ENCODE measurements at places on chromosomes 3 and 15.

- no peak for DNase-seq
These were observed 619.0 kb downstream of the ROBO1 start for GRCh38 chr3:79148786-79149185.

- DNase-seq: no peak
These were observed 95.0 kb downstream of the ANP32A start for GRCh38 chr15:68725736-68726135.

DNA sequence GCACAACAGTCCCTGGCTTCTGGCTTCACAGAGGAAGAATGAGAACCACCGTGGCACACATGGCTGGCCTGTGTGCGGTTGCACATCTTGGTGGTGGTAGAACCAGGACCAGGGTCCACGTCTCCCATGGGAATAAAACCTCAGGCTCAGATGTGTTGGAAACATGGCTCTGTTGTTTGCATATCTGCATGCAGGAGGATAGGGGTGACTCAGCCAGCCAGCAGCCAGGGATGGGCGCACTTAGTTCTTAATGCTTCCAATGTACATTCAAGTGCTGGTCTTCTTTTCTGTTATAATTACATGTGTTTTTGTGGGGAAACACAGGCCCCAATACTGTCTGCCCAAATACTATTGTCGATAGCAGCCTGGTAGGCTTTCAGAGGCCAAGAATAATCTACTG, 35.8 kb upstream of the BCL2L10 start:
- DNase-seq: no peak

GRCh38 chr3:69442771-69443311, 57.0 kb upstream of the FRMD4B start:
- DNase-seq: no peak

DNA sequence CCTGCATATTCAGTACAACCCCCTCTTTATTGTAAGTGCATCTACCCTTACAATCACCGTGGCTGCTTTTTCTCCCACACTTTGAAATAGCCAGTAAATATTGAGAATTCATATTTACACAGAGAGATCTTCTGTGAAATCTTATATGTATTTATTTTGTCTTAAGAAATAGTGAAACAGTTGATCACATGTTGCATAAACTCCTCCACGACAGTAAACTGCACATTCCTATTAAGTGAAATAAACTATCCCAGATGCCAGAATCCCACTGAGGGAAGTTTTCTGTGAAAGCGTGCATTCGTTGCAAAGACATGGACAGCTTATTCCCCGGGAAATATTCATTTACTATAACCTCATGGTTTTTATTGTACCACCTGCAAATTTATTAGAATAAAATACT, 796.0 kb downstream of the ROBO2 start:
- no peak for DNase-seq

- no peak for DNase-seq
These were observed 46.3 kb downstream of the LIMD1 start for GRCh38 chr3:45640724-45641361.

- no peak for DNase-seq
These were observed 19.1 kb upstream of the NR2F2 start for GRCh38 chr15:96311256-96311955.

DNA sequence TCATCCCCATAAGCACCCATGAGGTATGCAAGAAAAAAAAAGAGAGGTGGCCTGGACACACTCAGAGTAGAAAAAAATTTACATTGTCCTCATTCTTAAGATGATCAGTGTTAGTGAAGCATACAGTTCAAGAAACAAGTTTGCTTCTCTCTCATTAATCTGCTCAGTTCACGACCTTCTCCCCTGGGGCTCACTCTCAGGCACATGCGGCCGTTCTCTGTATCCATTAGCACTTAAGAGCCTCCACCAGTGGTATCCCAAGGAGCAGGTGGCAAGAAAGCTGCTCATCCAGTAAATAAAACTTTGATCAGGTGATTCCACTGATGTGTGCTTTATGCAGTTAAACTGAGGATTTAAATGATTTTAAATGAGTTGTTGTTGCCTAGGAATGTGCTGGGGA, 57.4 kb downstream of the ARHGAP31 start:
- DNase-seq: no peak

GRCh38 chr3:132432639-132433038, 15.3 kb downstream of the DNAJC13 start:
- DNase-seq: no peak

DNA sequence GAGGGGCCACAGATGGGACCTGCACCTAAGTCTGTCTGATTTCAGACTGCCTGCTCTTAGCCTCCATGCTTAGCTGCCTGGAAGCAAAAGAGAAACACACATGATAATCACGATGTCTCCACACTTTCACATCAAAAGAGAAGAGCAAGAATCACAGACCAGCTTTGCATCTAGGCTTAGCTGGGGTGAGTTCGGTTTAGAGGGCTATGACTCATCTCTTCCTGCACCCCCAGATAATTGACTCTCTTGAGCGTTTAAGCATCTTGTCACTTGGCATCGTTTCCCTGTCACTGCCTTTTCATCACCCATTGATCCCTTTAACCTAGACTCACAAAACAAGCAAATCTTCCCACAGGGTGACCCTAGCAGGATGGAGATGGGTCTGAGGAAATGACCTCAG, 124.0 kb downstream of the NTRK3 start:
- no peak for DNase-seq

DNA sequence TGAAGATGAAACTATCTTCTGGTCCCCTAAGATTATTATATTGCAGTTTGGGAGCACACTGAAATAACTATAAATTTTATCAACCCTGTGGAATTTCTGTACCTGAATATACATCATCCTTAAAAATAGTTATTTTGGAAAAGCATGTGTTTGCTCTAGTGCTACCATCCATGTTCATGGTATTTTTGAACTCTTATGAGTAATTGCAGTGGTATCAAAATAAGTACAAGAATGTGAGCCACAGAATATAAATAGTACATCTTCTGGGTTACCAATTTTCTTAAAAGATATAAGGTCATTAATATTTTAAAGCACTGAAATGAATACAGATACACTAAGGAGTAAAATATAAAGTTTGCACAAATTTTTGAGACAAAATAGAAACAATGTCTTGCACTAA, 206.5 kb downstream of the CBLB start:
- DNase-seq: no peak

DNA sequence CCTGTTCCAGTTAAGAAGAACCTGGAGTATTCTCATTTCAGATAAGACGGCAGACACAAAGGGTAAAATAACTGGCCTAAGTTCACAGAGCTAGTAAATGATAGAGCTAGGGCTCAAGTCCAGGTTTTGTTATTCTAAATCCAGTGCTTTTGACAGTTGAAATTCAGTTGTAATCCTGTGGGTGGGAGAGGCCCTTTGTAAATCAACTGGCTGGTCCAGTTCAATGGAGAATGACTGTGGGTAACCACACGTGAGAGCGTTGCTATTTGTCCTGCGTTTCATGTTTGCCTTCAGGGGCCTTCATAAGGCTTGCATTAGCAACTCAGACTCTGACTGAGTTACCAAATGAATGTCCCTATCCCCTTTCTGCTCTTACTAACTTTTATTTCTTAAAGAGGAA, 24.2 kb upstream of the CD96 start:
- DNase-seq: no peak

- no peak for DNase-seq
These were observed 430.4 kb upstream of the CCDC54 start for GRCh38 chr3:106946866-106947265.

- DNase-seq: no peak
These were observed 999.0 kb downstream of the TUSC7 start for GRCh38 chr3:117708601-117709000.

GRCh38 chr15:82062479-82063454, 16.9 kb upstream of the MEX3B start:
- no peak for DNase-seq

- DNase-seq: no peak
These were observed 208.5 kb upstream of the LINGO1 start for GRCh38 chr15:77840991-77841775.

- DNase-seq: no peak
These were observed 3.1 kb upstream of the A4GNT start for GRCh38 chr3:138135146-138135832.

DNA sequence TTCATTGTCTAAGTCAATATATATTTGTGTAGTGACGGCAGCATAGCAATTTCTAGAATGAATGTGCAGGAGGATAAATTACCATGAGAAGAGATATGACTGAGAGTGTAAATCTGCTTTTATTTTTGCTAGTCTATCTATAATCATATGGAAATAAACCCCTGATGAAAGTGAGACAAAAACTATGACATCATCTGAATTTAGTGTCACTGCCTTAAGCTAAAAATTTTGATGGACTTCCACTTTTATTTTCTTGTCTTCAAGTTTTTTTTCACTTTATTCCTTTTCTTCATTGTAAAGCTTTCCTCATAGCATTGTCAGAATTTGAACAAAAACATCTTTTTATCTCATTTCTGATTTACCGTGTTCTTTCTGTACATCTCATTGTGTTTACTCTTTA, 242.0 kb downstream of the CHST2 start:
- DNase-seq: no peak

GRCh38 chr3:189289251-189289650, 117.5 kb downstream of the TPRG1 start:
- no peak for DNase-seq

DNA sequence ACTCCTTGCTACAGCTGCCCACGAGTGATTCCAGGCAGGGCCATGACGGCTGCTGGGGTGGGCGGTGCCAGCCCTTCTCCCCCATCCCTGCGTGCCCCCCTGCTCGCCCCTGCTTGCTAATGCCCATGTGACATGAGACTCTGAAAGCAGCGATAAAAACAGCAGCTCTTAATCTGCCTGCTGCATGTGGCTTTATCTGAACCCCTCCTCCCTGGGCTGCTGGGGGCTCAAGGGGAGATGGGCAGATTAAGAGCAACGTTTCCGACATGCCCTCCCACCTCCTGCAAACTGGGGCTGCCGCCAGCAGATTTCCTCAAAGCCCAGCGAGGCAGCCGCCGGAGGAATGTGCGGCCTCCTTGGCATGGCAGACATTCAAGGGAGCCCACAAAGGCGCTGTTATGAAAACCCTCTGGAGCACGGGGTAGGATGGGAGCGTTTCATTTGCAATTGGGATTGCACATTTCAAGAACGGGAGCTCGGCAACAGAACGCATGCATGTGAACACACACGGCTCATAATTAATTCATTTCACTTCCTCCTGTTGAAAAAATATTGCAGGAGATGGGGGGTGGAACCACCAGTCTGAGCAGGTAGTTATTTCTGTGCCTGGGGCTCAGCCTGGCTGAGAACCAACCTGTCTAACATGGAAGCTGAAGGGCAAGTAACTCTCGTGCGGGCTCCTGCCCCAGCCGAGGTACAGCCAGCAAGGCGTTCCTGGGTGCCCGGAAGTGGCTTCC, 504.2 kb upstream of the PROK2 start:
- DNase-seq: no peak

GRCh38 chr3:151135541-151136337, 50.3 kb downstream of the MED12L start:
- no peak for DNase-seq

DNA sequence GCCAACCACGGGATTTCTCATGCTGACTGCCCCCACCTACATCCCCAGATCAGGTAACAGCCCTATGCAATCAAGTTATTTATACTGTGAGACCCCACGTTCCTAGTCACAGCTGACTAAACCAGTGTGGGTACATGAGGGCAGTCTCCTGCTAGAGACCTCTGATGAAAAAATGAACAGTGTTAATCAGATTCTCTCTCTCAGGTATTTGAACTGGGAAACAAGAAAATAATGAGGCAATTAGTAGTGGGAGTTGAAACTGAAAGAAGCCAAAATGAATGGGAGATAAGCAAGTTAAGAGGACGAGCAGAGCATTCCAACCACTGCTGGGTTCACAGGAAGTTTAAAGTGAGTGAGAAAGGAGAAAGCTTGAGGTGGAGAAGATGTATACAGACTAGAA, 98.5 kb upstream of the MYO5C start:
- DNase-seq: no peak

DNA sequence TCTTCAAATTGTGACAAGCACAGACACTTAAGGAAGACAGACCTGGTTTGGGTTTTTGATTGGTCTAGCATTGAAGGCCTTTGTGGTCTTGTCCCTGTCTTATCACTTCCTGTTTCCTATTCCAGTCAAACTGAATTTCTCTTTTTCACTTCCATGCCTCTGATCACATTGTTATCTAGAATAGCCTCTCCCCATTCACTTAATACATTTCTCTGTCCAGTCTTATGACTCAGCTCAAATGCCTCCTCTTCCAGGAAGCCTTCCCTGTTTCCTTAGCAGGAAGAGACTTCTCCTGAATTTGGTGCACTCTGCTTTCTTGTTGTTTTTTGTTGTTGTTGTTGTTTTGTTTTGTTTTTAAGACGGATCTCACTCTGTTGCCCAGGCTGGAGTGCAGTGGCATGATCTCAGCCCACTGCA, 45.5 kb downstream of the LIMD1 start:
- DNase-seq: no peak

DNA sequence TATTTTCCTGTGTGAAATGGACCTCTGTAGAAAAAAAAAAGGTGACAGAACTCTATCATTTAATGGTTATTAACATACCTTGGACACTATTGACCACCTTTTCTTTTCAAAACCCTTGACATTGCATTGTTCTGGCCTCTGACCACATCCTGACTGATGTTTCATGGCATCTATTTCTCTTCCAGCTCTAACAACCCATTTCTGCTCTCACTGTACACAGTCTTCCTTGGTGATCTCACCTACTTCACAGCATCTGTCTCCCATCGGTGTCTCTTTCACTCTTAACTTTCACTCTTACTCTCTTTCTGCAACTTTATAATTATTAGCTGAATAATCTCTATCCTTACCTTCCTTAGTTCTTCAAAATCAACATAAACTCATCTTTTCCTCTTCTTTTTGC, 217.4 kb upstream of the CD96 start:
- DNase-seq: no peak

DNA sequence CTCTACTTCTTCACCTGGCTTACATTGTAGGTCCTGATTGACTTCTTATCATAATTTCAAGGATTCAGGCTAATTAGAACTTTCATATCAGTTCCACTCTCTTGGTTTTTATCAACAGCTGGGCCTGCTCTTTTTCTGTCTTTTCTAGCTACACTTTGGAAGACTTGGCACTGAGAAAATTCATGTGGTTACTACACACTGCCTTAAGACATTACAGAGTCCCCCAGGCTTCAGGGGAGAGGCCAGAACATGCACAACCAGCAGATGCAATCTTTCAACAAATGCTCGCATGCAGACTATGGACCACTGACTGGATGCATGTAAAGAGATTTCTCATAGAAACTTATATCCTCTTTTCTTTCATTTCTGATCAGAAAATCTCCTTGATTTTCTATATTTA, 423.5 kb downstream of the TUSC7 start:
- no peak for DNase-seq

GRCh38 chr3:128267541-128267940, 114.3 kb downstream of the EEFSEC start:
- DNase-seq: no peak

GRCh38 chr15:66947471-66947870, 117.9 kb upstream of the SMAD3 start:
- DNase-seq: no peak
